Cardiac muscle cell (in vitro differentiated cells and primary cell): ENCODE measurements at places on chromosomes 12 and 14. TPM values are rescaled to one million over a fixed set of nuclear protein-coding genes. Genes with fewer than 3 reads are reported as not detected.

The GPR135 gene
- 5.6 and 11.0 TPM in 2 replicates for total RNA-seq

- no peak for DNase-seq
- H3K27me3 ChIP-seq = no peaks in the 10 kb centered on the region
Observed at GRCh38 chr12:109753054-109753401, 39.4 kb downstream of the FAM222A start.

- H3K36me3 ChIP-seq = no peaks in the 10 kb centered on the region
- H3K27me3 ChIP-seq = no peaks in the 10 kb centered on the region
- no peak overlapping the region for H3K4me3 ChIP-seq
- no peak overlapping the region for H3K27ac ChIP-seq
- no peak for DNase-seq
Observed at GRCh38 chr14:105944632-105945610, 418.5 kb downstream of the TMEM121 start.

DNA sequence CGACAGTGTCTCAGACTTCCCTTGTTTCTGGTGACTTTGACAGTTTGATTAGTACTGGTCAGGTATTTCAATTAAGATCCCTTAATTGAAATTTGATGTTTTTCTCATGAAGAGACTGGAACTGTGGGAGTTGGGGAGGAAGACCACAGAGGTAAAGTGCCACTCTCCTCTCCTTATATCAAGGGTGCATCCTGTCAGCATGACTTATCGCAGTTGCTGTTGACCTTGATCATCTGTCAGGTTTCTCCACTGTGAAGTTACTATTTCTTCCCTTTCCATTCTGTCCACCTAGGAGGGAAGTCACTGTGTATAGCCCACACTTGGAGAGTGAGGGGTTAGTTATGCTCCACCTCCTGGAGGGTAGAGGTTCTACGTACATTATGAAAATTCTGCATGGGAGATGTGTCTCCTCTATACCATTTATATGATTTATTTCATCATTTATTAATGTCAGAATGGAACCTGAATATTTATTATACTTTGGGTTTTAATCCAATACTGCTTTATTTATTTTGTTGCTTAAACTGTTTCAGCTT, 40.3 kb upstream of the SMOC1 start:
- no peaks in the 10 kb centered on the region for H3K4me1 ChIP-seq
- H3K27me3 ChIP-seq = no peaks in the 10 kb centered on the region
- no peak overlapping the region for H3K27ac ChIP-seq
- H3K36me3 ChIP-seq = no peaks in the 10 kb centered on the region
- no peak overlapping the region for H3K4me3 ChIP-seq

The BCL2L2 gene
- 28.6 and 40.7 TPM in 2 replicates for total RNA-seq

The NRXN3 gene
- 0.69 and 1.1 TPM in 2 replicates for total RNA-seq

DNA sequence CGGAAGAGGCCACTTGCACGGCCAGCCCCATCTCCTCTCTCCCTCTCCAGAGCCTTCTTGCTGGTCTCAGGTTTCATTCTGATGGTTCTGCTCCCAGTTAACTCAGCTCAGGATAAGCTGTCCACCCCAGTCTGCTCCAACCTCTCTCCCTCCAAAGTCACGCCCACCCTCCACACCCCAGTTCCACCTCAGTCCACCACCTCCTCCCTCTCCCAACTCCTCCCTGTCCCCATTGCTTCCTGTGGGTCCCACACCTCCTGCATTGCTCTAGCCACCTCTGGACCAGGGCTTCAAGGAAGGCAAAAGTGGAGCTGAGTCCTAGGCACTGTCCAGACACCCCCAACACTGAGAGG, 13.1 kb downstream of the KRT71 start:
- no peak overlapping the region for H3K4me3 ChIP-seq
- H3K4me1 ChIP-seq = no peaks in the 10 kb centered on the region
- no peaks in the 10 kb centered on the region for H3K27me3 ChIP-seq
- H3K27ac ChIP-seq = no peak overlapping the region

The METTL17 gene
- total RNA-seq = 152 and 172 TPM in 2 replicates

The RASAL1 gene
- 0.32 and 0.33 TPM in 2 replicates for total RNA-seq

The ARID4A gene
- 7.6 and 14.7 TPM in 2 replicates for total RNA-seq

DNA sequence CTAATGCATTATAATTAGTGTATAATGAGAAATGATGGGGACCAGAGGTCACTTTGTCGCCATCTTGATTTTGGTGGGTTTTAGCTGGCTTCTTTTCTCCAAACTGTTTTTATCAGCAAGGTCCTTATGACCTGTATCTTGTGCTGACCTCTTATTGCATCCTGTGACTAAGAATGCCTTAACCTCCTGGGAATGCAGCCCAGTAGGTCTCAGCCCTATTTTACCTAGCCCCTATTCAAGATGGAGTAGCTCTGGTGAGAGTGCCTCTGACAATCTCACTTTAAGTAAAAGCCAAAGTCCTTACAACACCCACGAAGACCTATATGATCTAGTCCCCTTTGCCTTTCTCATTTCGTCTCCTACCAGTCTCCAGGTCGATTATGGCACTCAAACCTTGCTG, 28.3 kb upstream of the STRAP start:
- no peak for DNase-seq
- no peak overlapping the region for H3K27ac ChIP-seq
- no peaks in the 10 kb centered on the region for H3K4me1 ChIP-seq
- H3K27me3 ChIP-seq = no peaks in the 10 kb centered on the region
- H3K4me3 ChIP-seq = no peak overlapping the region
- H3K36me3 ChIP-seq = no peaks in the 10 kb centered on the region

DNA sequence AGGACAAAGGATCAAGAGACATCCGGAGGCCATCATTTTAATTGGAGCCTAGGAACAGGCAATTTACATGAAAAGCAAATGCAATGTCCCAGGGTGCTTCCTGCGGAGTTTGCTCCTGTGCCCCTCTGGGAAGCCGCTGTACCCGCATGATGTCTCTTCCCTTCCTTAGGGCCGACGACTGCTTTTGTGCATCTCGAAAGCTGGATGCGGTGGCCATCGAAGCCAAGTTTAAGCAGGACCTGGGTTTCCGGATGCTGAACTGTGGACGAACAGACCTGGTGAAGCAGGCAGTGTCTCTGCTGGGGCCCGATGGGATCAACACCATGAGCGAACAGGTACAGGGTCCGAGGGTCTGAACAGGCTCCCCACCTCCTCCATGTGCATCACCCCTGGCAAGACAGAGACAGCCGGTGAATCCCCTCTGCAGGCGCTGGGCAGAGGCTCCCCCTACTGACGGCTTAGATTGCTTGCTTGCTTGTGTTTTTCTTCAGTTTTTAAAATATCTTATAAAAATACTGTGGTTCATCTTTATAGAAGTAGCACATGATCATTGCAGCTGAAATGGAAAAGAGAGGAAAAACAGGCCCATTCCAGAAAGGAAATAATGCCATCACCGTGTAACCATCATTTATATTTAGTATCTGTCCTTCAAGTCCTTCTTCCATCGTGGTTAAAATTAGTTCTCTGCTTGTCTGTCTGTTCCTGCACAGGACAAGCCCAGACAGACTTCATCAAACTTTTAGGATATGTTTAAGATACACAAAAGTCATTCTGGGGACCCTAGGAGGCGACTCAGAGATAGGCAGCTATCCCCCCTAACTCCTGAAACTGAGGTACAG, 75.4 kb upstream of the PWP1 start:
- H3K27ac ChIP-seq = no peak overlapping the region
- no peaks in the 10 kb centered on the region for H3K4me1 ChIP-seq
- no peaks in the 10 kb centered on the region for H3K27me3 ChIP-seq
- H3K4me3 ChIP-seq = no peak overlapping the region
- H3K36me3 ChIP-seq = no peaks in the 10 kb centered on the region
- peak; percentile 54 for DNase-seq

The GRIP1 gene
- 5.2 and 7.4 TPM in 2 replicates for total RNA-seq

The CPNE6 gene
- total RNA-seq = 0.12 TPM in 1 of 2 replicates, not detected in the other

GRCh38 chr12:62848418-62848817, 86.5 kb downstream of the PPM1H start:
- H3K4me3 ChIP-seq = no peak overlapping the region
- peaks cover 80% of the 10 kb centered on the region for H3K27me3 ChIP-seq
- no peaks in the 10 kb centered on the region for H3K36me3 ChIP-seq
- no peaks in the 10 kb centered on the region for H3K4me1 ChIP-seq

The SCN8A gene
- total RNA-seq = 3.7 and 3.9 TPM in 2 replicates

The PTPN6 gene
- 17.4 and 19.2 TPM in 2 replicates for total RNA-seq

DNA sequence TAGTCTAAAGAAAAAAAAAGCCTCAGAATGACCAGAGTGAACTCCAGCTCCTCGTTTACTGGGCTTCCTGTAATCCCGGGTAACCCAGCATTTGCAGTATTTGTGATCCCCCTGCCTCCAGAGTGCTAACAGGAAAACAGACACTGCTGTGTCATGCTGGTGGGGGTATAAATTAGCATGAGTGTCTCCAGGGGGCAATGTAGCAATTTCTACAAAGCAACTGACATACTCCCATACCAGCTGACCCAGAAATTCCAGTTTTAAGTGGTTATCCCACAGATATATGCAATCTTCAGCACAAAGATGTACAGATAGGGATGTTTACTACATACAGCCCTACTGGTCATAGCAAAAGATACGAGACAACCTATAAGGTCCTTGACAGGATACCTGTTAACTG, 18.8 kb downstream of the TTC7B start:
- DNase-seq = no peak
- no peaks in the 10 kb centered on the region for H3K36me3 ChIP-seq
- H3K27ac ChIP-seq = no peak overlapping the region
- H3K4me1 ChIP-seq = no peaks in the 10 kb centered on the region
- H3K27me3 ChIP-seq = no peaks in the 10 kb centered on the region

The KLRC1 gene
- not detected in 2 replicates for total RNA-seq

DNA sequence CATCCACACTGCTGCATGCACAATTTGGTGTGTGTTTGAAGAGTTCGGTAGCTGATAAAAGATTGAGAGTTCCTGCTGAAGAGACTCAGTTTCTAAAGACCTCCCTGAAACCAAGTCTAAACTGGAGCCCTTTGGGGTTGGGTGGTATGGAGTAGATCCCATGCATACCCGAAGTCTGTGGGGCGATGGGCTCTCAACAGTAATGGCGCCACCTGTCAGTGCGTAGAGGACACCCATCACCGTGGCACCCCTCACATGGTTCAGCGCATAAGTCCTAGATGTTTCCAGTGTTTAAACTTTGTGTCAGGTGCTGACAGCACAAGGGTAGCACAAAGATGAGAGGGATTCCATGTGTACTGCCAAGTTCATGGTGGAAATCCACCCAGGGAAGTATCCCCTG, 85.9 kb downstream of the ESR2 start:
- DNase-seq = no peak
- no peaks in the 10 kb centered on the region for H3K27me3 ChIP-seq
- no peak overlapping the region for H3K4me3 ChIP-seq
- peaks cover 16% of the 10 kb centered on the region for H3K36me3 ChIP-seq

The RNF212B gene
- not detected in 2 replicates for total RNA-seq

DNA sequence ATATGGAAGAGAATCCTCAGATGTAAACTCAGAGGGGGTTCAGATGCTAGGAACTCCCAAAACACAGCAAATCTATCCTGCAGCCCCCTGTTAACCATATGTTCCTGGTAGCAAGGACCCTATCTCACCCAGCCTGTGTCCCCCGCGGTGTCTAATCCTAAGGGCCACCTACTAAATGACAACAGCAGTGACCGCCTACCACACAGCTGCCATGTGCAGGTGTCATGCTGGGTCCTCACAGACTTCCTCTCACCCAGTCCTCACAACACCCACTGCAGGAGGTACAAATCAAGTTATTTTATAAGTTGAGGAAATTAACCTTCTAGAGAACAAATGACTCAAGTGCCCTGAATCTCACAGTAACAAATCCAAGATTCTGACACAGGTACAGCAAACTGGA, 73.9 kb downstream of the ITPK1 start:
- H3K36me3 ChIP-seq = no peaks in the 10 kb centered on the region
- DNase-seq = no peak
- H3K27me3 ChIP-seq = no peaks in the 10 kb centered on the region

The CHGA gene
- 0.21 TPM in 1 of 2 replicates, not detected in the other for total RNA-seq

GRCh38 chr12:66708704-66709456, 30.0 kb upstream of the GRIP1 start:
- no peaks in the 10 kb centered on the region for H3K36me3 ChIP-seq
- H3K27me3 ChIP-seq = no peaks in the 10 kb centered on the region
- DNase-seq = no peak
- H3K27ac ChIP-seq = peak overlapping the region; percentile 8
- peaks cover 37% of the 10 kb centered on the region for H3K4me1 ChIP-seq

- H3K4me1 ChIP-seq = no peaks in the 10 kb centered on the region
- DNase-seq = peak; percentile 50
- H3K27me3 ChIP-seq = peaks cover 50% of the 10 kb centered on the region
- H3K4me3 ChIP-seq = no peak overlapping the region
- H3K36me3 ChIP-seq = no peaks in the 10 kb centered on the region
- no peak overlapping the region for H3K27ac ChIP-seq
Observed at GRCh38 chr12:52389313-52390207, 4.1 kb upstream of the KRT84 start.

GRCh38 chr14:53149668-53150316, 3.3 kb downstream of the DDHD1 start:
- H3K4me3 ChIP-seq = no peak overlapping the region
- peaks cover 17% of the 10 kb centered on the region for H3K4me1 ChIP-seq
- no peaks in the 10 kb centered on the region for H3K27me3 ChIP-seq
- no peak overlapping the region for H3K27ac ChIP-seq
- no peak for DNase-seq
- no peaks in the 10 kb centered on the region for H3K36me3 ChIP-seq

- no peaks in the 10 kb centered on the region for H3K4me1 ChIP-seq
- H3K4me3 ChIP-seq = no peak overlapping the region
- H3K36me3 ChIP-seq = no peaks in the 10 kb centered on the region
- no peak overlapping the region for H3K27ac ChIP-seq
- no peak for DNase-seq
Observed at GRCh38 chr14:104658325-104658712, 31.1 kb upstream of the INF2 start.

- no peak overlapping the region for H3K27ac ChIP-seq
- no peak overlapping the region for H3K4me3 ChIP-seq
- peaks cover 81% of the 10 kb centered on the region for H3K27me3 ChIP-seq
Observed at GRCh38 chr12:4046495-4046840, 173.3 kb upstream of the PARP11 start.

The SERPINA12 gene
- not detected in 2 replicates for total RNA-seq

DNA sequence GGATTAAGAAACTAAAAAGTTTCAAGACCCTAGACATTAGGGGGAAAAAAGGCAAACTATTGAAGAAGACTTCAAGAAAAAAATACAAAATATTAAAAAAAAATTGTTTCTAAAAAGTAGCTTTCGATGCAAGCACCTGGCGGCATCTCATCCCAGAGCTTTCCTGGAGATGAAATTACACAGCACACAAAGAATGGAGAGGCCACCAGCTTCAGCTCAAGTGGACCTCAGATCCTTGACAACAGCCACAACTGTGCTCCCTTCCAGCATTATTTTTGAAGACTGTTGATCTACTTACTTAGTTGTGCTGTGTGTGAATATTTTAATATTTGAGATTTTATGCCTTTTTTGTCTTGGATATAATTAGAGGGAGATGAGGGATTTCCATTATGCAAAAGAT, 479.0 kb downstream of the GLT1D1 start:
- no peaks in the 10 kb centered on the region for H3K4me1 ChIP-seq
- H3K27ac ChIP-seq = no peak overlapping the region
- DNase-seq = no peak
- H3K36me3 ChIP-seq = no peaks in the 10 kb centered on the region
